ENCODE measurements at places on chromosomes 12 and 14.

- DNase-seq, result no peak
These were observed 134.6 kb downstream of the CHST11 start for GRCh38 chr12:104591257-104591885.

DNA sequence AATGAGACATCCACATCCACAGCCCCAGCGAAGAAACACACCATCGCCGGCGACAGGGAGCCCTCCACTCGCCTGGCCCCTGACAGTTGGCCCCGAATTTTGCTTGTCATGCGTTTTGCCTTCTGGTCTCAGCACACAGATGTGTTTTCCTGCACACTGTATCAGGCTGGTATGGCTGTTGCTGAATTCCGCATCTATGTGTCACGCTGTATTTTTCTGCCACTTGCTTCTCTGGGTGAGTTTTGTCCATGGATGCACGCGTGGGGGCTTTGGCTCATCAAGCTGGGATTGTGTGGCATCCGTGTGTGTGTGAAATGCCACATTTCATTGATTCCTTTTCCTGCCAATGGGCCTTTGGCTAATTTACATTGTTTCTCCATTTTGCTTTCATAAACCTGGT, 26.5 kb downstream of the ARL6IP4 start:
- no peak for DNase-seq

DNA sequence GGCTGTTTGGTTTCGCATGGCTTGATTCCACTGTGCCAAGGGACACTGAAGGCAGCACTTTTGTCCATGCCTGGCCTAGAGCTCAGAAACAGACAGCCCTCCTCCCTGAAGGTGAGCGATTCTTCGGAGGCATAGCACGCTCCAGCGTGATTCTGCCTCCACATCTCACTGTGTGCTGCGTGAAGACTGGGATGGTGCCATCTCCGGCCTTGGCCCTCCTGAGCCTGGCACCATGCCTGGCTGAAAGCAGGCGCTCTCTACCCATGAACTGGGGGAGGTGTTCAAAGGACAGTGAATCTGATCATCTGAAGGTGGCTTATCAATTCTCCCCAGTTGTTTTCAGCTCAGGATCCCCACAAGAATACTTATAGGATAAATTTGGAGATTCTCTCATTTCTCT, 187.4 kb downstream of the TTC7B start:
- DNase-seq, result no peak

DNA sequence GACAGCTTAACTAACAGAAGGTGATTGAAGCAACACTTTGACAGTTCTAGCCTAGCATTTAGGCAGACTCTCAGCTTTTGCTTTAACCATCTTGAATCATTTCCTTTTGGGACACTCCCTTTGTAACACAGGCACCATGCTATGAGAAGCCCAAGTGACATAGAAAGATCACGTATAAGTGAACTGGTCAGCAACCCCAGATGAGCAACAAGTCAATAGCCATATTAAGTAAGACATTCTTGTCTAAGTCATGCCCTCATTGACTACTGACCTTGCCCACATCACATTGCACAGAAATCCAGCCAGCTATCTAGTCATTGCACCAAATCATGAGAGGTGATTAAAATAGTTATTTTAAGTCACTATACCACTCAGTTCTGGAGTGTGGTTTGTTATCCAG, 476.8 kb downstream of the TRHDE start:
- DNase-seq, result no peak

GRCh38 chr14:32205984-32206383, 2.9 kb upstream of the RNU6-8 start:
- no peak for DNase-seq

DNA sequence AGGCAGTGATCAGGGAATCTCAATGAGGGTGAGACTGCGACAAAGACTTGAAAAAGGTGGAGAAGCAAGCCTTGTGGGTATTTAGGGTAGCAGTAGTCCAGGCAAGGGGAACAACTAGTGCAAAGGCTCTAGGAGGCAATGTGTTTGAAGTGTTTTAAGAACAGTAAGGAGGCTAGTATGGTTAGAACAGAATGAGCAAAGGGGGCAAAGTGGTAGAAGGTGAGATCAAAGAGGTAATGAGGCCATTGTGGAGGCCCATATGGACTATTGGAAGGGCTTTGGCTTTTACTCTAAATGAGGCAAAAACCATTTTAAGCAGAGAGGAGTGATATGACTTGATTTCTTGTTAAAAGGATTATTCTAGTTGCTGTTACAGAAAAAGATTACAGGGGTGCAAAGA, 16.8 kb downstream of the HIF1A start:
- DNase-seq, result no peak

DNA sequence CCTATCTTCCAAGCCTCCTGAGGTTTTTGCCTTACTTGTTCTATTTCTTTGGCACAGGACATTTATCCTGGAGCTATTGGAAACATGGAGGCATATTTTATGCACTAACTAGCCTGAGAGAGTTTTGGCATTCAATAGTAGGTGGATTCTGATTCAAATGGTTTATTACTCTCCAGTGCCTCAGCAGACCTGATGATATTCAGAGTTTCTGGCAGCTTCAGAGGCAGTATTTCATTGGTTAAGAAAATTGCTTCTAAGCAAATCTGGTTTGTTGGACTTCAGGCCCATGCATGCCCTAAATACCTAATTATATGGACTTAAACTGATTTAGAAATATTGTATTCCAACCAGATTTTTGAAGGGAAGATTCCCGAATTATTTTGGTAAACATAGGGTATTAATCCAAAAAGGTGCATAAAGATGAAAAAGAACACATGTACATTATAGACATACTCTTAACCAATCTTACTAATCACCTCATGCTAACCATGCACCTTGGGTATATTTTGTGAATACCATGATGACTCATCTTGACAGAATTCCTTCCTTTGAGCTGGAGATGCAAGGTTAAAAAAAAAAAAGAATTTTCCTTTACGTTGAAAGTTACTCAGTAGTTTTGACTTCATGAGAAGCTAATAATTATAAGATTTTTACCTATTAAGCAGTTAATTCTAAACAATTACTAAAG, 44.3 kb upstream of the KTN1 start:
- no peak for DNase-seq

GRCh38 chr14:71508901-71509300, 423.3 kb upstream of the RGS6 start:
- no peak for DNase-seq

DNA sequence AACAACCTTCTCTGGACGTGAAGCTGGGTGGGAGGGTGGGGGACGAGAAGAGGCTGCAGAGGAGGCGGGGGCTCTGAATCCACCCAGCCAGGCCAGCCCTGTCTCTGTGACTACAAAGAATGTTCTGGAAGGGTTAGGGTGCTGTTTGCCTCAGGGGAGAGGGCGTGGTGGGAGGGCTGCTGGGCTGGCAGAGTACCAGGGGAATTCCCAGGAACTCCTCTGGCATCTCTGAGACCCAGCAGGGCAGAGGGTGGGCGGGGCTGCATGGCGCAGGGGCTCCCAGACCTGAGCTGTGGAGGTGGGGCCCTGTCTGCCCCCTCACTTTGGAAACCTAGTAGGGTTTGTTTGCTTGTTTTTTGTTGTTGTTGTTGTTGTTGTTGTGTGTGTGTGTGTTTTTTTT, 45.5 kb upstream of the FZD10 start:
- DNase-seq, result no peak

DNA sequence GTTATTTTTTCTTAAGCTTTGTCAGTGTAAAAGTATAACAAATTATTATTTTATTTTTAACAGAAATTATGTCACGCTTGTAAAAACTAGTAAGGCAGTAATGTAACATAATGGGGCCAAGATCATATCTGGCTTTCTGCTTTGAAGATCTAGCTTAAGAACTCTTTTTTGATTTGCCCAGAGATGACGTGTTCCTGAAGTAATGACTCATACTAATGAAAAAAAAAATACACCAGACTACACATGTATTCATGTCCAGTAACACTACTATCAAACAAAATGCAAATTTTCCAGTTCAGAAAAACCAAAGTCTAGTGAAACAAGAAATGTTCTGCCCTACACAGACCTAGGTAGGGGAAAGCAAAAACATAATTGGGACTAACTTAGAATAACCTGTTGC, 432.2 kb upstream of the ATXN7L3B start:
- no peak for DNase-seq

- DNase-seq, result no peak
These were observed 14.8 kb upstream of the GABARAPL1 start for GRCh38 chr12:10197879-10198278.

GRCh38 chr12:51653431-51653830, 62.4 kb downstream of the SCN8A start:
- DNase-seq, result no peak

DNA sequence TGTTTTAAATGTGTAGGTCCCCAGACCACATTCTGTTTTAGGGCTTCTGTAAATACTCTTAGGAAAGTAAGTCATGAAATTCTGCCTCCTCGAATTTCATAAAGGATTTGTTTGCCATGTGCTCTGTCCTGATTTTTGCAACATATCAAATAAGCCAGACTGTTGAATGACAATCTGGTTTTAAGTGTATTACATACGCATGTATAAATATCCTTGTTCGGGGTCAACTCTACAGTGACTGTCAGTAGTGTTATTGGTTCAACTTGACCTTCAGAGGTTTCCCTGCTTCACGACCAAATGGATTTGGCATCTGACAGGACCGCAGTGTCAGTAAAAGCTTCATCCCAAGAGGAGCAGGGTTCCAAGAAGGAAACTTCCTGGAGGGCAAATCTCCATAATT, 52.7 kb downstream of the PPM1A start:
- peak; percentile 36 for DNase-seq

GRCh38 chr12:991350-992333, 619 bp downstream of the ERC1 start:
- no peak for DNase-seq

DNA sequence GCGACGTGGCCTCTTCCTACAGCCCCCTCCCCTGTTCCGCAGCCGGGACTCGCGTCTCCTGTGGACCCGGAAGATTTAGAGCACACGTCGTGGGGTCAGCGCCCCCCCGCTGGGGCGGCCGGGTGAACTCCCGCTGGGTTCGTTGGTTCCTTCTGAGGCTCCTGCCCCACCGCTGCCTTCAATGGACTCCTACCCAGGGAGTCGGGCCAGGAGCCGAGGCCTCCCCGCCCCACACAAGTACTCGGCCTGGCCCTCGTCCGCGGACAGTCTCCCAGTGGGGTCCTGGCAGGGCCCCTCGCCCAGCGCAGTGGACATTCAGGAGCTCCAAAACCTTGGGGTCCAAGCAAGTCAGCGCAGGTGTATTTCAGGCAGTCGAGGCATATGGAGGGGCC, 1.2 kb downstream of the MMP17 start:
- peak; percentile 31 for DNase-seq

DNA sequence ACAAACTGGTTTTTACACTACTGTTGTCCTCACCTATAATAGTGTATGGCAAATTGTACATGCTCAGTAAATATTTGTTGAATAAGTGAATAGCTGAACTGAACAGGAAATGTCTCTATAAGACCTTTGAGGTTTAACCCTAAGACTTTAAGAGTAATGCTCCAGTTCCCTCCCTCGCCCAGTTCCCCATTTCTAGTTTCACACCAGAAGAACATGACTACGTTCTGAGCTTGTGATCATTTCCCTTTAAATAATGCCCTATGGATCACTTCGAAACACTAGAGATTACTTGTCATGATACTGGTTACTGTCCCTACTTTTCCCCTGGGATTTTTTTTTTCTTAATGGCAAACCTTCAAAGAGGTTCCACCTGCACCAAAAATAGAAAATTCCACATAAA, 69.3 kb downstream of the PRKD1 start:
- DNase-seq, result no peak

DNA sequence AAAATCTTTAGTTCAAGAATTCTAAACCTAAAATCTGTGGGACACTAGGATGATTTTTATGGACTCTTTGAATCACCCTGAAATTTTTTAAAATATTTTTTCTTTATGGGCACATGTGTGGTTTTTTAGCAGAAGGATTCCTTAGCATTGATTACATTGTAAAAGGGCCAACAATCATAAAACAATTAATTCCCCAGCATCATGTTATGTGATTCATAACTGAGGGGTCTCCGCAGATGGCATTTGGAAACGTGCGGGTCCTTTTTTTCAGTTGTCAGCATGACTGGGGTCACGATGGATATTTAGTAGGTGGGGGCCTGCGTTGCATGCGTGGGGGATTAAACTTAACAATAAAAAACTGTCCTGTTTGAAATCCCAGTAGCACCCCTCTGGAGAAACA, 52.5 kb downstream of the NTF3 start:
- no peak for DNase-seq

GRCh38 chr12:630656-631632, 32.3 kb downstream of the NINJ2 start:
- no peak for DNase-seq

DNA sequence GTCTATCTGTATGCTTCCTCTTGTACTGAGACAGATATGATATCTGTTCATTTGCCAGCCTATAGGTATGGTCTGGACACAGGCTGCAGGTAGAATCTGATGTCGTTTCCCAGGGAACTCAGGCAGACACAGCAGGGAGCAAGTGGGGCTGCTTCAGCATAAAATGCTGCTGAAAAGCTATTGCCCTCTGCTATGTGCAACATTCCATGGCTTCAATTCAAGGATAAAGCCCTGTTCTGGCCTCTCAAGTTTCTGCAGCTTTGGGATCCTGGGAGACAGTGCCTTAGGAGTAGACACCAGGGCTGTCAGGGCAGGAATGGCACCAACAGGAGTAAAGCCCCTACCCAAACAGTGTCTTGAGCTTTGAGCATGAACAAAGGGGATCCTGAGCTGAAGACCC, 173.5 kb downstream of the SLC41A2 start:
- no peak for DNase-seq

DNA sequence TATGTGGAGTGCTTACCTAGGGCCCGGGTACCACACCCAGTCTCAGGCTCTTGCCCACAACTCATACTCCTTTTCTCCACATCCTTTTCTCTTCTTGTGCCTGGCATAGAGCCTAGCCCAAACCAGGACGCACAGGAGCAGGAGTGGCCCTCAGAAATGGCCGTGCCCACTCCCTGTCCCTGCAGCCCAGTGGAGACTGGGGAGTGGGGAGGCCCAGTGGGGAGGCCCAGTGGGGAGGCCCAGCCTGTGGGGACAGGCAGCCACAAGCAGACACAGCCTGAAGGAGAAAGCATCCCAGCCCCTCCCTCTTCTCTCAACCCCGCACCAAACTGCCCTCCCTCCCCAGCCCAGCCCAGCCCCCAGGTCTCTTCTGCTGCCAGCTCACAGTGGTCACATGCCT, 196.8 kb downstream of the KIF26A start:
- no peak for DNase-seq

DNA sequence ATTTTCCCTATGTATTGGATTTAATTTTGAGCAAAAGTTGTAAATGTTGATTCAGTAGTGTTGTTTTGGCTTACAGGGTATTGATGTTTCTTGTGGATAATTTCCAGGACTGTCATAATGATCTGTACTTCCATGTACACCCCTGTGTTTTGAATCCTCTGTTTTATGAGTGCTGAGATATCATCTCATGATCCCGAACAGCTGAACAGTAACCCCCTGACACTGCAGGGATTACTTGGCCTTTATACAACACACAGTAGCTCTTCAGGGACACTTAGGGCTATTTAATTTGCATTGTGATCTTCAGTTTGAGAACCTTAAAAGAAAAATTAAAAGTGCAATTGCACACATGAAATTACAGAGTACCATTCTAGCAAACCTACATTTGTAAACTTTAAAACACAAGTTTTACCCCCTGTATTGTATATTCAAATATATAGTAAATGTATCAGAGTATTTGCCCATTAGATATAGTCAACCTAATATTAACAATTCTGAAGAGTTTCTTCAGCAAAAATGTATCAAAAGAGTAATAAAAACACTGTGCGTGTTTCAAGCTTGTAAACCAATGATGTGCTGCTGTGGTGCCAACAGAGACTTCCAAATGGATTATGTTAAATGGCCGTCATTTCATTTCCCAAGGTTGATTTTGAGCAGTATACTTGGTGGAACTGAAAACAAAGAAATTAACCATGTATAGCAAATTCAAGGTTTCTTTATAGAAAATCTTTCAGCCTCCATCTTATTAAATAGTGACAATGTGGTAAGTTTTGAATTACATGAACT, 27.9 kb upstream of the MYF6 start:
- DNase-seq, result no peak
